ENCODE measurements at places on chromosomes 6 and 20.

GRCh38 chr6:130908958-130909357 is 81.8 kb downstream of the SMLR1 start:
- no peak for DNase-seq

DNA sequence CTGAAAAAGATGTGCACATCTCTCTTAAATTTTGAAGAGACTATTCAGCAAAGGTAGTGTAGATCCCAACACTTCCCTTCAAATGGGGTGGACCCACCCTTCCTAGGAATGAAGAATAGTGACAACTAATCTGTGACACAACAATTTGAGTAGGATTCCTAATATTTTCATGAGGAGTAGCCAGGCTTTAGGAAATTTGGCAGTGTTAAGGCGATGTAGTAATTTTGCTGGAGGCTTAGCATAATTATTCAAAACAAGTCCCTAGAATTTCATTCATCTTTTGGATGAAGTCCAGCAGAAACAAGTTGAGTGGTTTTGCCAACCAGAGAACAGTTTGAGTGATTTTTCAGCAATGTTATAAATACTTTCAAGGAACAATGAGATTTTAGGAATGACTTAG is 52.4 kb downstream of the ELOVL4 start:
- DNase-seq: no peak

GRCh38 chr6:88840796-88841539 is 122.5 kb downstream of the RNGTT start:
- DNase-seq: no peak

DNA sequence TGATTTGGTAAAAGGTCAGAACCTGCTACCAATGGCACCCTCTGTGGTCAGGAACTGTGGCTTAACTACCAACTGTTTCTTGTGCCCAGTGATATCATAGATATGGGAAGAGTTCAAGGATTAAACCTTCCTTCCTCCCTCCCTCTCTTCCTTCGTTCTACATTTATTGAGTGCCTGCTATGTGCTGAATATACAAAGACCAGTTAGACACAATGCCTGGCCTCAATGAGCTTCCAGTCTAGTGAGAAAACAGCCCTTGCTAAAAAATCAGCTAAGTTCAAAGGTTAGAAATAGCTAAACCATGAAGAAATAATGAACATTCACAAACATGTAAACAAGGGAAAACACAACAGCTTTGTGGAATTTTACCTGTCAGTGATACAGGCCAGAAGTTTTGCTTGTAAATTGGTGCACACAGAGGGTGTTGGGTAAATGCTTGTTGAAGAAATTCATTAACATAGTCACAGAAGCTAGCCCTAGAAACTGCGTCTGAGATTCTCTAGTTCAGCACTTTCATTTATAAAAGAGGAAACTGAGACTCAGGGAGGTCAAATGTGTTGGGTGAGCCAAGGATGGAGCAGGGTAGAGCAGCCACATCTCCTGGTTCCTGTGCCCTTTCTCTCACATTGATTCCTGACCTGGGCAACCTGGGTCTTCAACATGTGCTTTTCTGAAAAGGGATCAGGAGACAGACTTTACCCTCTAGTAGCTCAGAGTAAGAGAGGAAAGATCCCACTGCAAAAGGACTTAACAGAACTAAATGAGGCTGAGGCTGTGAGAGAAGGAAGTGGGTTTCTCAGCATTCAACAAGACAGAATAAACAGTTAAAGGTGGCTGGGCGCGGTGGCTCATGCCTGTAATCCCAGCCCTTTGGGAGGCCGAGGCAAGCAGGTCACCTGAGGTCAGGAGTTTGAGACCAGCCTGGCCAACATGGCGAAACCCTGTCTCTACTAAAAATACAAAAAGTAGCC is 14.4 kb upstream of the FOXO3 start:
- DNase-seq: no peak

DNA sequence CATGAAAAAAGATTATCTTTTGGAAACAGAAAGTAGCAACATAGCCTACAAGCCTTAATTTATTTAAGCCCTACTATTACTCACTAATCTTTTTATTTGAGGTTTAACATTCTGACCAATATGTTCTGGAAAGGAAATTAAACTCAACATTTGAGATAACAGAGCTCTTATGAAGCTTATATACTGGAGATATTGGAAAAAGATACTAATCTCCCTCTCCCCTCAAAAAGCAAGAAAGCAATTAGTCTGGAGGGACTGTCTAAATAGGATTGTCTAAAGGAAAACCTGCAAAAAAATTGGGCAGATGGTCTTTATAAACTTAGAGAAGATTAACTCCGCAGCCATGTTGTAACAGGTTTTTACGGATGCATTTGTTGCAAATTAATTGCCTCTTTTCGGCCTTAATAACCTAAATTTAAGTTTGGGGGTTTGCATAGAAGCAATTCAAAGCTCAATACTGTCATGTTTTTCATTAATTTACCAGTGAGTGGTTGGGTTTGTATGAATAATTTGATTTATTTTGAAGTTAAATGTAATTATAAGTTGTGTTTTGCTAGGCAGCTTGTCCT is 79.1 kb downstream of the SHLD1 start:
- DNase-seq: no peak

DNA sequence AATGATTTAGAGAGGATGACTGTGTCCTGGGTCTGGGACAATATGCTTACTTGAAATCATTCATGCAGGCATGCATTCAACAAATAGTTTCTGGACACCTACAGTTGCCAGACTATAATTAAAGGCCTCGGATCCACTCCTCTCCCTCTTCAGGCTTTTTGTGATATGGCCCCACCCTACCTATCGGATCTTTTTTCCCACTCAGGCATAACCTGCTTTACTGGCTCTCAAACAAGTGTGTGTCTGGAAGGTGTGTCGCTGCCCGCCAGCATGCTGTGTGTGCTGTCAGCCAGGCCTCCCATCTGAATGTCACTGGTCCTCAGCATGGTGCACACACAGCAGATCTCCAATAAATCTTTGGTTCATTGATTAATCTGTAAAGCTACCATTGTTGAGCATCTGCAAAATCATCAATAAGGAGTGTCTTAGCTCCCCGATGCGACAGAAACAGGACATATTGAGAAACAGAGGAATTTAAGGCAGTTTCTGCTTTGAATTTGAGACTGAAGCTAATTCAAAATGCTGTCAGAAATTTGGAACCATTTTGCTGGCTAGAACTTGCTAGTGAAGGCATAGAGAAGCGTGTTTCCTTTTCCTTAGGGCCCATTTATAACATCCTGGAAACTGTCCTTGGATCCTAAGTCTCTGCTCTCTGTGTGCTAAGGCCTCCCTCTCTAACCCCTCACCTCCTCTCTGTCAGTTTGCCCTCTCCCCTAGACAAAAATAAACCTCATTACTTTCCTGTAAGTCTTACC is 23.5 kb upstream of the CCN6 start:
- no peak for DNase-seq

- DNase-seq: no peak
These were observed 17.8 kb downstream of the AFG1L start for GRCh38 chr6:108312605-108313004.

DNA sequence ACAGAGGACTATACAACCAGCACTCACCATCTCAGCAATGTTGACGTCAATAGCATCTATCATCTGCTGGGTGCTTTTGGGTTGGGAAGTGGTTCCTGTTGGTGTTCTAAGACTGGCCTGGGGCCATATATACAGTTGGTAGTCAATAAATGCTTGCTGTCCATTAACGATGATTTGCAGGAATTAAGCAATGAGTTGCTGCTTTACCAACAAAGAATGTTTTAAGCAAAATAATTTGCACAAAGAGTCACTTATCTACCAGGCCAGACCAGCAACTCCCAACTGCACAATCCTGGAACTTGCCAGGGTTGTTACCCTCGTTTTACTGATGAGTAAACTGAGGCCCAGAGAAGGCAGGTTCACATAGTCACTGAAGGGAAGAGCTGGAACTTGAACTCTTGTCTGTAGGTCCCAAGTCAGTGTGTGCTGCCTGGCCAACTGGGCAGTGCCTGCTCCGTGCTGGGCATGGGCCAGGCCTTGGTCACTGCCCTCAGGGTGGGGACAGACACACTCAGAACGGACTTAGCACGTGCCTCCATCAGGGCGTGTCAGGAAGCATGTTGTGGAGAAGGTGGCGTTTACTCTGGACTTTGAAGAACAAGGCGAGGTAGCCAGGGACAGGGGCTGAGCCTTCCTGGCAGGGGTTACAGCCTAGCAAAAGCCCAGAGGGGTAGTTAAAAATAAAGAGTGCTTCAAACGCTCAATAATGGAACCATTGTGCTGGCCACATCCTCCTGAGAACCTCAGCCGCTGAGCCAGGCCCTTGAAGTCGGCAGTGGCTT is 2.5 kb upstream of the SRC start:
- DNase-seq: no peak

DNA sequence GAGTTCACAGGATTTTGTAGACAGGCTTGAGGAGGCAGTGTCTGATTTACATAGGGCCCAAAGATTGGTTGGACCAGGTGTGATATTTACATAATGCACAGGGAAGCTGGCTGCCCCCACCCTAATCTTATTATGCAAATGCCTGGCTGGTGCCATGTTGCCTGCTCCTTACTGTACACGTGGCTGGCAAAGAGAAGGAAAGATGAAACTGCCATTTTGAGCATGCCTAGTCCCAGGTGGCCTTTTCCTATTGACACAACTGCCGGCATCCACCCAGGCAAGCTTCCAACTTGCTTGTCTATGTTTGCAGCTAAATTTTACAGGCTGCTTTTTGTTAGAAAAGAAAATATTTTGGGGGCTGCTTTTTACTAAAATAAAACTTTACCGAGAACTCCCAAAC is 174.6 kb downstream of the LMBRD1 start:
- DNase-seq: no peak

- DNase-seq: no peak
These were observed 45.3 kb downstream of the CLIC5 start for GRCh38 chr6:45970326-45970725.

GRCh38 chr6:24394780-24395437 is 7.8 kb upstream of the MRS2 start:
- peak; percentile 85 for DNase-seq

- DNase-seq: no peak
These were observed 4.8 kb downstream of the NFYA start for GRCh38 chr6:41077536-41077935.

GRCh38 chr6:167150941-167151549 is 6.7 kb downstream of the GPR31 start:
- peak; percentile 18 for DNase-seq

DNA sequence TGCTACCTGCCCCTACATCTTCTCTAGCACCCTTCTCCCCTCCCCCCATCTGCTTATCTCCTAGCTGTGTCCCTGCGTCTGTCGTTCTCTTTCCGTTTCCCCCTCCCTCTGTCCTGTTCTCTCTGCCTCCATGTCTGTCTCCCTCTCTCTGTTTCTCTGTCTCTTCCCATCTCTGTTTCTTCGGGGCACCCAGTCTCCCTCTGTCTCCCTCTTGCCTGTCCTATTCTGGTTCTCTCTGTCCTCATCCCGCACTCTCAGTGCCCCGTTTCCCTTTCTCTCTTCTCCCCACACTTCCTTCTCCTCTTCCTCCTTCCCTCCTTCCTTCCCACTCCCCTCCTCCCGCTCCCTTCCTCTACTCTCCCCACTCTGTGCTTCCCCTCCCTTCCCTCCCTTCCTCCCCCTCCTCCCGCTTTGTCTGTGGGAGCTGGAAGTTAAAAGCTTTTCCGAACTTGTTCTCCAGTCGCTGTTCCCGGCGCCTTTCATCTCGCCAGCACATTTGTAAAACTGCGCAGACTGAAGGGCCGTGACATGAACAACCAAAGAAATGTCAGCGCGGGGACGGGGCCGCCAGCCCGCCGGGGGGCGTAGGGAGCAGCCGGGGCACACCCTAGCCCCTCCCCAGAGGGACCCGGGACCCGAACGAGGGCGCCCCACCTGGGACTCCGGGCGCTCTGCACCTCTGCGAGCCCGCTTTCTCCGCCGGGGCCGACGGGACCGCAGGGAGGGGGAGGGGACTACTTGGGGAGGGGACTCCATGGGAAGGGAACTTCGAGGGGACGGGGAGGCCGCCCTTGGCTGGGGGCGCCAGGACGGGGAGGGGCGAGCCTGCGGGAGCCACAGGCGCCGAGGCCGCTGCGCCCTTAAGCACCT is 4.0 kb upstream of the CDH22 start:
- no peak for DNase-seq

GRCh38 chr20:19784511-19785172 is 26.6 kb downstream of the RIN2 start:
- peak; percentile 90 for DNase-seq

DNA sequence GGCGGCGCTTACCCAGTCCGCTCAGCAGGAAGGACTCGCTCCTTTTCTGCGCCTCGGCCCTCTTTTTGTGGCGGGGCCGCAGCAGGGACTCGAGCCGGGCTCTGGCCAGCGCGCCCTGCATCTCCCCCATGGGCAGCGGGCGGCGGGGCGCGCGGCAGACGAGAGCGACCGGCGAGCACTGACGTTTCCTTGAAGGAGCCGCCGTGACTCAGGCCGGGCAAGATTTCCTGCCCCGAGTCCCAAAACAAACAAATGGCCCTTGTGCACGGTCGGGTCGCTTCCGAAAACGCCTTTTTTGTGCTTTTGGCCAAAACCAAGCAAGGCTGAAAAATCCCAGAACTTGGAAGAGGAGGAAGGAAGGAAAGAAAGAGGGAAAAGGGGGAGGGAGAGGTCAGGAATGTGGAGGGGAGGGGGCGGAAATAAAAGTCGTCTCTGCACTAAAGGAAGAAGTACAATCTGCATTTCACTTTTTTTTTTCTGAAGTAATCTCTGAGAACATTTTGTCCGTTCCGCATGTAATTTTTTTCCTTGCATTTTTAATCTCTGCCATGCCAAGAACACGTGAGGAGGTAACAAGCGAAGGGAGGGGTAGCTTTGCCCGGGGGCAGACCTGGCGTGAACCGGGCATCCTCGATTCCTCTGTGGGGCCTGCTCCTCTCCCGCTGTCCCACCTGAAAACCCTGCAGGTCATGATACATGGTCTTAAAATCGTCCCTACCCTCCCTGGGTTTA is 123.3 kb upstream of the SLC2A12 start:
- peak; percentile 83 for DNase-seq

DNA sequence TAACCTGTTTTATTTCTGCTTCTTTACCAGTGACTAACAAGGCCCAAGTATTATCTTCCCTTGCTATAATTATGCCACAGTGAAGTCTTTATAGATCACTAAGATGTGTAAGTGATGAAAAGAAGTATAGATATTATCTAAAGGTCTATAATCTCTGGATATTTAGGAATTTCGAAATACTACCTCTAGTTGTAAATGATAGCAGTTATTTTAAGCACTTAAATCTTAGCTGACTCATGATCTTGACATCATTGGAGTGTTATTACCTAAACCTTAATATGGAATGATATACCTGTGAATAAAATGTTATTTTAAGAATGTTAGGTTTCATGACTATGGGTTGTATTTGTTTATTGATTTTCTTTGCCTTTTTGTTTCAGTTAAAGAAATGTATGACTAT is 31.5 kb downstream of the CDC40 start:
- DNase-seq: no peak

DNA sequence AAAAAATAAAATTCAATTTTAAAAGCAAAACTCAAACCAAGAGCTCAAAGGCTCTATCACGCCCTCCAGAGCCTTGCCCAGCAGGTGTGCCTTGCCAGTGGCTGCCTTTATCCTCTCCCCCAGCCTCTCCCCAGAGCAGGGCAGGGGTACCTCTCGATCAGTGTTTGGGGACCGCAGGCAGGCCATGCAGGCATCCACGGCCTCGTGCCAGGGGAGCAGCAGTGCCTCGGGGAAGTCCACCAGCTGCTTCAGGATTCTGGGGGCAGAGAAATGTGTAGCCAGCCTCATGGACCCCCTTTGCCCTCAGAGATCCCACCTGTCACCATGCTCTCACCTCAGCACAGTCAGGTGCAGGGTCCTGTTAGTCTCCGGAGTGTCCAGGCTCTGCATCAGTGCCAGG is 5.7 kb downstream of the CUL7 start:
- no peak for DNase-seq

- DNase-seq: no peak
These were observed 17.0 kb upstream of the ADGRF4 start for GRCh38 chr6:47681201-47681990.
